Left renal pelvis (tissue), 4 donors: ENCODE measurements at places on chromosomes 2 and 18.

DNA sequence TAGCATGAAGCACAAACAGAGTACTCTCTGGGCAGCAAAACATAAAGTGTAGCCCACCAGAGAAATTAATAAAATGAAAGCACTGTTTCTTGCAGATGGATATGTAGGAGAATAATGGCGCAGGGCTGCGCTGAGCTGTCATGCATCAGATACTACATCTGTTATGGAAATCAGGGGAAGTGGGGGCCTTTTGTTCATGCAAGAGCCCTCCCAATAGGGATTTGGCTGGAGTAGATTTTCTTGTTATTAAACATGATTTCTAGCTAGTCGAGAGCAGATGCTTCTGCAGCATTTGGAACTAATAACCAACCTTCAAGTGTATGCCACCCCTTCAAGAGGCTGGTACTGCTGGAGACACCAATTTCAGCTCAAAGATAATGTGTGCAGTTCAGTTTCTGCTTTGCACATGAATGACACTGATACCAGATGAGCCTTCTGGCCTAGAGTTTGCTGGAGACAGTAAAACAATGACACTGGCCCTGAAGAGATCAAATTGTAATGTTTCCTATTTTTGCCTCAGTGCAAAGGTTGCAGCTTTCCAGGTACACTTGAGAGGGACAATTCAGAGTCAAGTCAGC lies 58.0 kb downstream of the RND3 start:
- no peak for DNase-seq

DNA sequence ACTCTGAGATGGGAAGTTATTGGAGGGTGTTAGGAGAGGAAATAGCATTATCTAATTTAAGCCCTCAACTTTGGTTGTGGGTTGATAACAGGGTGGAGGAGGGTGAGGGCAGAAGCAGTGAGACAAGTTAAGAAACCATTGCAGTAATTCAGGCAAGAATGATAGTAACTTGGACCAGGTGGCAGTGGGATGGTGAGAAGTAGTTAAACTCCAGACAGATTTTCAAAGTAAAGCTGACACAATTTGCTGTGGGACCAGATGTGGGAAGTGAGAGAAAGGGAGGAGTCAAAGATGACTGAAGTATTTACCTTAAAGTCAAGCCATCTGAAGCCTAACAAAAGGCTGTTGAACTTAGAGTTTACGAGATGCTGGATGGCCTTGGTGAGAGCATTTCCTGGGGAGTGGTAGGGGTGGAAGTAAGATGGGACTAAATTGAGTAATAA lies 163.2 kb upstream of the KLF7 start:
- DNase-seq: no peak

DNA sequence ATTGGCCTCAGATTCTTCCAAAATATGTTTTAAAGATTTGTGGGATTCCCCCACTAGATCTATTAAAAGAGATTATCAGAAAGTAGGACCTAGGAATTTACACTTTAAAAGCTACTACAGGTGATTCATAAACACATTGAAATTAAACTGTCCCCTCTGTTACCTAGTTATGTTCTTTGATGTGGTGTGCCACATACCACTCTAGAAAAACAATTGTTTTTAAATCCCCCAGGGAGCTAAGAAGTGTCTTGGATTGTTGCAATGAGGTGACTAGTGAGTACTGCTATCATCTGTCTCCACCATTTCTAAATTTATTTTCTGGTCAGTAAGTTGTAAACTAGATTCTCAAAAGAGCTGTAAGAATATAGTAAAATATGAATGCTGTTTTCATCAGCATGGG lies 214.5 kb upstream of the DOK6 start:
- DNase-seq: no peak

DNA sequence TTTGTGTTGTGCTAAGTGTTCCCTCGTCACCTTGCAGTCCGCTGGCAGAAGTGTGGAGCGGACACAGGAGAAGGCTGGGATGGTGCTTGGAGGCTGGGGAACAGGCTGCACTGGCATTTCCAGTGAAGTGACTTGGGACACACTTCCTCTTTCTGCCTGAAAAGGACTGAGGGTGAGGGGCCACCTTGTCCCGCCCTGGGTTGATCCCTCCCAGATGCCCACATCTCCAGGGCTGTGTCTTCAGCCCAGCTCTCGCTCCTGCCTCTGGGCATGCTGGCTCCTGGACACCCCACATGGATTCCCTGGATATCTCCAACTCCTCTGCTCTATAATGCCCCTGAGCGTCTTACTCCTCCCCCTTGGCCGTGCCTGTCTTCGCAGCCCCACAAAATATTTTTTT lies 412.6 kb downstream of the PTPRM start:
- no peak for DNase-seq

DNA sequence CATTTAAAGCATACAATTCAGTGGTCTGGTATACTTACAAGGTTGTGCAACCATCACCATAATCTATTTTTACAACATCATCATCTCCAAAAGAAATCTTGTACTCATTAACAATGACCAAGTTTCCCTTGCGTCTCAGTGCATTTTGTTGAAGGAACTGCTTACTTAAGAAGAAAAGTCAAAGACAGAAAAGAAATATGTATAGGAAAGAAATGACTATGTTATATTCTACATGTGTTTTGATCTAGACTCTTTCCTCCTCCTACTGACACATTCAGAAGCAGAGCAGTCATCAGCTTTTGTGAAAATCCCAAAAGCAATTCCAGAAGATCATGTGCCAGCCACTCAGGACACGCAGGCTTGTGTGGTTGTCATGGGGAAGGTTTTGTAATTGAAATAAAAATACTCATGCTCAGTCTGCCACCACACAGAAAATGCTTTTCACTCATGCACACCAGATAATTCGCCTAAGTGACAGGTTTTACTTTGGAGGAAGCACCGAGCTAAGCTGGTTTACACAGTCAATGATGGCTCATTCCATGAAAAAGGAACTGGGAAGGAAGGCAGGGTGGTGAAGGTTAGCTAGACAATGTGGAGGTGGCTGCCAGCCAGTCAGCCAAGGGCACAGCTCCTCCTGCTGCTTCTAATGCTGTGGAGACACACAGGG lies 158.5 kb upstream of the REV1 start:
- no peak for DNase-seq

GRCh38 chr18:5238371-5238976 lies 41.4 kb upstream of the AKAIN1 start:
- peak; percentile 24 for DNase-seq

DNA sequence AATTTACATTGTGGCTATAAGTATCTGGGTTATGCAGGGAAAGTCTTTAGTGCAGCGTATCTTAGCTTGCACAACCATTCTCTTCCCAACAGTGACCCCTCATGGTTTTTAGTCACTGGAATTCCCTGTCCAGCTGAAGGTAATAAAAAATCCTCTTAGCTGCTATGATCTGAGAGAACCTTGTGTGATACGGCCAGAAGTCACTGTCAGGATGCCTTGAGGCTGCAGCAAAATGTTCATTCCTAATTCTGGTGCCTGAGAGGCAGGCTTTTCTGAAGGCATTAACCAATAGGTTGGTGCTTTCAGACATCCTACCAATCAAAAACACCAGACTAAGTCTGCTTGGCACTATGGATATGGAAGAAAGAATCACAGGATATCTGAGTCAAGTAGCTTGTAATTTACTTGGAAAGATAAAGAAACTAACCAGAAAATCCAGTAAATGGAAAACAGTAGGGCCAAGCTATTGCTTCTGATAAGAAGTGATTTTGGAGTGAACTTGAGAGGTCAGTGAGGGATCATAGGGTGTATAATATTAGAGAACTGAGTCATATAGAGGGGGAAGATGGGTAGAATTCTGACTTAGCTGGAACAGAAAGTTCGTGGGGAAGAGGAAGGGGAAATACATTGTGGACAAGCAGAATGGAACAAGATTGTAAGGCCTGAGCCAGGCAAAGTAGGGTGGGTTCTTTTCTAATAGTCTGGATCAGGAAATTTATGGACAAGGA lies 89.0 kb upstream of the SLC14A2 start:
- no peak for DNase-seq

DNA sequence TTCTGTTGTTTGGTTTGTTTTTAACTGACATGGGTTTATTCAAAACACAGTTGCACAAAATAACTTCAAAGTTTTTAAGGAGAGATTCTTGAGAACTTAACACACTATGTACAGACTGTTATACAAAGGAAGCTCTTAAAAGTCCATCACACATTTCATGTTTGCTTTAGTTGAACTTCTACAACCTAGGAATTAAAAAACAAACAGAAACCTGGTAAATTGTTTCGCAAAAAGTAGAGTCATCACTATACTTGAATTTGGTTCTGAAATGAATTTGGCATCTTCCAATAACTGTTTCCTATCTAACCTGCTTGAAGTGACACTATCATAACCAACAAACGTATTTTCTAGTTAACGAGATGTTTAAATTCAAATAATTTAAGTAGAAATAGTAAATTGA lies 21.8 kb downstream of the TRIP12 start:
- DNase-seq: no peak

DNA sequence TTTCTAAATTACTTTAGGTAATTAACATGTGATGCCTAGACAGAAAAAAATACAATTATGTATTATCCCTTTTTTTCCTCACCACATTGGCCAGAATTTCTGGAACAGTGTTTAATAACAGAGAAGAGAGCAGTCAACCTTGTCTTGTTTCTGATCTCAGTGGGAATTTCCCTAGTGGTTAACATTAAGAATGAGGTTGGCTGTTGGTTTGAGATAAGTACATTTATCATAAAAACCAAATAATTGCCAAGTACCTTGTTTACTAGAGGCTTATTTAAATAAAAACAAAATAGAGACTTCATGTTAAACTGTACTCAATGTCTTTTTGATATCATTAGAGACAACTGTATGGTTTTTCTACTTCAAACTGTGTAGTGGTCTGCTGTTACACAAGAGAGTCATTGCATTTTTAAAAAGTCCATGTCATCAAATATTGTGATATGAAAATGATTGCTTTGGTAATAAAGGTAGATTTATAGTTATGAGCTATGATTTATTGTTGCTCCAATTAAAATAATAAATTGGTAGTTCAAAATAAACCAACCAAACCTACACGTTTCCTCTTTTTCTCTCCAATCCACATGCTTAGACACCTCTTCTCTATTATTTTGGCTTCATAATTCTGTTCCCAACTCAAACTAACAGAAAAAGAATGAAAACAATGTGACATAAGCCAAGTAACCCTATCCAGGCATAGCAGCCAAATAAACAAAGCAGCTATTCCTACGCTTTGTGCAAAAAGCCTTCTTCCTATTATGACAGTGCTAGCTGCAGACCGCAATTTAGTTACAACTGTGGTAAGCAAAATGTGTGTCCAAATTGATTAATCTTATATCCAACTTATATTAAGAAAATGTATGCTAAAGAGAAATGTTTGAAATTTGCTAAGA lies 20.9 kb upstream of the TANK start:
- DNase-seq: no peak

- DNase-seq: no peak
Observed at GRCh38 chr18:76445741-76446232, 49.3 kb downstream of the ZNF516 start.

GRCh38 chr2:61737841-61738240 lies 116.0 kb downstream of the FAM161A start:
- no peak for DNase-seq

GRCh38 chr18:39341129-39341528 lies 1775.5 kb upstream of the CELF4 start:
- DNase-seq: no peak

DNA sequence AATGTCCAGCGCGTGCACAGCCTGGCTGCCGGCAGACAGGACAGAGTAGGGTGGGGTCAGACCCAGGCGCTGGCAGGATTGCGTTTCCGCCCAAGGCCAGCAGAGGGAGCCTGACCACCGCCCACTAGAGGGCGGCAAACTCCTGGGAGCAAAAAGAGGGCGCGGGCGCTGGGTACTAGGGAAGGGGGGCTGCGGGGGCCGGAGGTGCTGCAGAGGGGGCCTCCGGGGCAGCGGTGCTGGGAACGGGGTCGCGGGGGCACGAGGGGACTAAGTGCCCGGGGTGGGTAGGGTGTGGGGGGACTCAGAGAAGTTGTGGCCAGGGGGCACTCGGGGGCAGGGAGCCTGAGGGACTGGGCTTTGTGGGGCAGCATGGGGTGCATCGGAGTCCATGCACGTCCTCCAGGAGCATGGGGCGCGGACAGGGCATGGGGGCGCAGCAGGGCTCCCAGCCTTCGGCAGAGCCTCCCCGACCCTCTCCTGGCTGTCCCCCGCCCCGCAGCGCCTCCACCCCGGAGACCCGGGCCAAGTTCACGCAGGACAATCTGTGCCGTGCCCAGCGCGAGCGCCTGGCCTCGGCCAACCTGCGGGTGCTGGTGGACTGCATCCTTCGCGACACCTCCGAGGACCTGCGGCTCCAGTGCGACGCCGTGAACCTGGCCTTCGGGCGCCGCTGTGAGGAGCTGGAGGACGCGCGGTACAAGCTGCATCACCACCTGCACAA lies 3.2 kb downstream of the TEKT4 start:
- no peak for DNase-seq

DNA sequence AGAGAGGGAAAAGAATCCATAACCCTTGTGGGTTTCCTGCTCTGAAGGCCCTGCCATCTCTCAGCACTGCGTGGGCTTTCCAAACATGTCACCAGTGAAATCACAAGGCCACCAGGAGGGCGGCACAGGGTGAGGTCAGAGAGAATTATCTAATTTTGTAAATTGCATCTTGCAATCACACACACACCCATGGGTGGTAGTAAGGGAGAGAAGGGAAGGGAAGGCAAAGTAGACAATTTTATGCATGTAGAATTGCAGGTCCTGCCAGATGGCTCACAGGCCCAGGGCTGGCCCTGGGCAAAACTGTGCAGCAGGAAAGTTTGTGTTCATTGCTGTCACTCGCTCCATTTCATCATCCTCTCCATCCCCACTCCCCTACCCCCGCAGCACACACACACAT lies 21.0 kb upstream of the ZBTB7C start:
- DNase-seq: no peak

DNA sequence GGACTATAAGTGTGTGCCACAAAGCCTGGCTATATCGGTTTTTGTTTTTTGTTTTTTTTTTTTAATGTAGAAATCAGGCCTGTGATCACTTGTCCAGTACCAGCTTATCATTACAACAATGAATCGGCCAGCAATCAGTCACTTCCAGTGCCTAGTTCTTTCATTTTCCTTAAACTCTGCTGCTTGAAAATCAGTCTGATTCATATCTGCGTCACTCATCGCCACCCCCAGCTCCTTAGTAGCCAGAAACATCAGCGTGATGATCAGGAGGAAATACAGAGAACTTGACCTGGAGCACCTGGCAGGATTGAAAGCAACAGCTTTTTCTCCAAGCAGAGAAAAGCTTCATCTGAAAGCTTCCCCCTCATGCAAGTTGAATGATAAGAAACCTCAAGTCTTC lies 75.4 kb downstream of the SPTBN1 start:
- no peak for DNase-seq

DNA sequence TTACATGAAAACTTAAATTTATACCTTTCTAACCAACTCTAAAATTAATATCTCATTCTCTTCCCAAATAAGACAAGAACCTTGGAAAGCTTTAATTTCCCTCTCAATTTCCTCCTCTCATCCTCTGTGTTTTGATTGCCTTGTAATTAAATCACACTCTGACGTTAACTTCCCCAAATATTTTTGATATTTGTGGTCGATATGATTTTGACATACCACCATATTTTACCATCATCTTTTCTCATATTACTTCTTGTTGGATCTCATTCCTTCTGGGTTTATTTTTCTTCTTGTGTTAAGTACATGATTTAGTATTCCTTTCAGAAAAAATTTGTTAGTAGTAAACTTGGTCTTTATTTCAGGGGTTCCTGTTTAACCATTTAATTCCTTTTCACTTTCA lies 69.6 kb downstream of the RDH14 start:
- no peak for DNase-seq
